Muscle of back (tissue), 13 donors: ENCODE measurements at places on chromosomes 7 and 10.

- DNase-seq, result no peak
Observed at GRCh38 chr7:15508258-15508657, 53.6 kb downstream of the AGMO start.

- DNase-seq, result peak; percentile 63
Observed at GRCh38 chr7:33039257-33039902, 23.2 kb downstream of the NT5C3A start.

DNA sequence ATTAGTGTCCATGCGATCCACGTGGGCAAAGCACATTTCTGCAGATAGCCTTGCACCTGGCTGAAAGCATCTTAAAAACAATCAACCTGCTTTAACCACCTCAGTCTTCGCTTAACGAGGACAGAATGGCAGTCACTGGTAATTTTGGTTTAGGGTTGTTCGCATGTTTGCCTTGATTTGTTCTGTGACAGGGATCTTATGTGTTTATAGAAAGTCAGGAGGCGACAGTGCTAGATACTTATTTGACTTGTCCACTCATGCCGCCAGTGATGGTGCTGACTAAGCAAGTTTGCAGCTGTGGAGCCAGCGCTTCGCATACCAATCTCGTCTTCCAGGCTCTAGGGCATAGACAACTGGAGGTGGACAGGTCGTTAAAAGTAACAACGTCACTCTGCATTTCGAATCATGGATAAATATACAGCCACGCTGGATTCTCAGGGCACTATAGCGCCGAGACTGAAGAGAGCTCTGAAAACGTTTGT lies 1.2 kb upstream of the TMEM243 start:
- DNase-seq, result peak; percentile 22

DNA sequence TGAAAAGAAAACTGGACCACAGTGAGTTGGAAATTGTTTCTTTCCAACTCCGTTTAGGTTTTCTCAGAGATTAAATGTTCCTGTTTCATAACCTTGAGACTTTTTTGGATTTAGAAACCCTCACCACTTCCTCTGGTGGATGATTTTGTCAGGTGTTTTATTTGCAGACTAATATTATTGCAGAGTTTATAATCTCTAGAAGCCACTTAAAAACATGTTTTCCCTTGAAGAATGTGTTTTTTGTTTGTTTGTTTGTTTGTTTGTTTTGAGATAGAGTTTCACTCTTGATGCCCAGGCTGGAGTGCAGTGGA lies 520 bp upstream of the MICU1 start:
- no peak for DNase-seq

GRCh38 chr7:96287559-96287958 lies 34.3 kb downstream of the SLC25A13 start:
- no peak for DNase-seq

GRCh38 chr7:44272456-44272855 lies 52.9 kb downstream of the CAMK2B start:
- no peak for DNase-seq

DNA sequence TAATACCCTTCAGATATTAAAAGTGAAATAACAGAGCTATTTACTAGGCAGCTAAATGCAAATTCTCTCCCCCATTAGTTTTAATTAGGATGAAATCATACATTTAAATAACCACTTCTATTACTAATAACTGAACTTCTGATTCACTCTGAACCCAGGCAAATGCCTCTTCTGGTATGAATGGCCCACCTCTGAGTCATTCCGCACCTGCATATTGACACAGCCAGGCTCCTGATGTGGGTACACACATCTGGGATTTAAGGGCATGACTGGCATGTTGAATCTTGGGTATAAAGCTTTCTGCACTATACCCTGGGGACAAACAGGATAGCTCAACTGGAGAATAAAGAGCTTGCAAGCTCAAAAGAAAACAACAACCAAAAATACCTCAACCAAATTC lies 140.9 kb downstream of the AUTS2 start:
- DNase-seq, result no peak

GRCh38 chr10:98364432-98365102 lies 50.4 kb downstream of the PYROXD2 start:
- DNase-seq, result no peak

- DNase-seq, result no peak
Observed at GRCh38 chr10:47190301-47190700, 109.7 kb upstream of the GDF10 start.

GRCh38 chr7:148306759-148307158 lies 283.8 kb upstream of the C7orf33 start:
- DNase-seq, result no peak

DNA sequence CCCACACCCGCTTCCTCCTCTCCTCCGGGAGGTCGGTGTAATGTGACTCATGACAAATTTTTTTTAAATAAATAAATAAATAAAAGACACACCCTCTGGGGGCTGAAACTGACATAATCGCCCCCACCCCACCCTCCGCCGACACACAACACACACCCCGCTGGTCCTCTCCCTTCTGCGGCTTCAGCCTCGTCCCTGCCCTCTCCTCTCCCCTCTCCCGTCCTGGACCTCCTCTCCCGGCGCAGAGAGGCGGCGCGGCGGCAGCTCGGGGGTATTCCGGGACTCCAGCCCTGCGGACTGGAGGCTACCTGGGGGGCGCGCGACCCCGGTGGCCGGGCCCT lies 686 bp downstream of the ABI1 start:
- DNase-seq, result peak; percentile 67

- no peak for DNase-seq
Observed at GRCh38 chr10:123257904-123258456, 103.8 kb downstream of the BUB3 start.

- no peak for DNase-seq
Observed at GRCh38 chr7:153939654-153940053, 112.5 kb upstream of the DPP6 start.

DNA sequence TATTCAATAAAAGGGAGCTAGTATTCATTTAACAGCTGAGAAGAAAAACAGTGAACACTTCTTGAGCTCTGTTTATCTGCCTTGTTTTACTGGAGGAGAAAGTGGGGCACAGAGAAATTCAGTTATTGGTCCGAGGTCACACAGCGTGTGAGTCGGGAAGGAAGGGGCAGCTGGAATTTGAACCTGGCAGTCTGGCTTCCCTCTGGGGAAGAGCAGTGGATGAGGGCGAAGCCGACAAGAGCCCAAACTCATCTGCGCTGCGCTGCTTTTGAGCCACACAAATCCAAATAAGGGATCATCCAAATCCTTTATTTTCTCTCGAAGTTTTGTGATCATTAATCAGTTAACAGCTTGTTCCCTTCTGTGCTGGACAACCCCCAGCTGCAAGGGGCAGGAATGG lies 23.7 kb upstream of the PFKFB3 start:
- DNase-seq, result no peak

GRCh38 chr10:2813286-2813685 lies 254.1 kb upstream of the PFKP start:
- no peak for DNase-seq

DNA sequence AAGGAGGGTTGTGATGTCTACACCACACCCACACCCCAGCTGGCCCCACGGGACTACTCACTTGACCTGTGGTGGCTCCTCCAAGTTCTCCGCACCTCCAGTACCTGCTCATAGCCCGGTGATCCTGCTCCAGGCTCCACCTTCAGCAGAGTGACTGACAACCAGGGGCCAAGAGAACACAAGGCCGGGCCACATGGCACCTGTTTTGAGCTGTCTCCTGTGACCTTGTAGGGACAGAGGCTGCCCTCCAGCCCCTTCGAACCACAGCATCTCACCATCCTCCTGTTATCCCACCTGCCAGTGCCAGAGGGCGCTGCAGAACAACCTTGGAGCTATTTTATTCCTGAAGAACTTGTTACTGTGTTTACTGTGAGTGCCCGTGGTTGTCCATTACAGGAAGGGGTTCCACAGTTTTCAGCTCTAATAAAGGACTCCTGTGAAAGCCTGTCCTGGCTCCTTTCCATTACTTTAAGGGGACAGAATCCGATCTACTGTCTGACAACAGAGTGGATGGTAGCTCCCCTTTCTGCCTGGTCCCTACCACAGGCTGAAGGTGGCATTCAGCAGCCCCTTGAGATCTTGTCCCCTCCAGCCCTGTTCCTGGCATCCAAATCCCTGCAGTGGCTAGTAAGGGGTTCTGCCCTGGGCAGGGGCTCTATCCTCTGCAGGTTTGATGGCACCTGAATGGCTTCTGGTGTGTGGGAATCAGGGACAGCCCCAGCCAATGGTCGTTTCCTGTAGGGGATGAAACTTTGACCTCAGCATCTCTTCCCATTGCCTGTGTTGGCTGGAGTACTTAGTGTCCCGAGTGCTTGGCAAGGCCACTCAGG lies 50.8 kb downstream of the C10orf120 start:
- DNase-seq, result peak; percentile 9
